ENCODE measurements at places on chromosomes 11 and 22.

DNA sequence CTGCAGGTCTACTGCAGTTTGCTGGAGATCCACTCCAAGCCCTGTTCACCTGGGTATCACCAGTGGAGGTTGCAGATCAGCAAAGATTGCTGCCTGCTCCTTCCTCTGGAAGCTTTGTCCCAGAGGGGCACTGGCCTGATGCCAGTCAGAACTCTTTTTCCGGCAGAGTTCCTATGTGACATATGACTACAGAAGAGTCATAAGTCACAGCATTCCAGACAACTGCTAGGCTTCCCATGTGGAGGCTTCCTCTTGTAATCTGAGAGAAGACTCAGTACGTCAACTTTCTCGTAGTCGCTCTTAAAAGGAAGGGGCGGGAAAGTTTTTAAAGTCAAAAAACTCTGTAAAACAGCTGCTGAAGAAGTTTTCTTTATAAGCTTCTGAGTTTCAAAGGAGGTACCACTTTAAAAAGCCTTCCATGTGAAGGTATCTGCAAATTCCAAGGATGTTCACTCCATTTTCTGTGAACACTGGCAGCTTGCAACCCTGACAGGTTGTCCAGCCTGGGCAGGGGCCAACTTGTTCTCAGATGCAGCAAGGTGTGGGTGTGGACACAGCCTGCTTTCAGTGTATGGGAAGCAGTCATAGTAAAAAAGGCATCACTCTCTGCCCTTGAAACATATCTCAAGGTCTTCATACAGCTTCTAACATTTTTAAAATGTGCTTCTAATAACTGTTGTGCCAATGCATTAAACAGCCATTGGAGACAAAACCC lies 97.8 kb downstream of the ME3 start:
- no peak for DNase-seq

GRCh38 chr11:79242616-79243015 lies 198.2 kb downstream of the TENM4 start:
- DNase-seq: no peak

- DNase-seq: no peak
Measured at GRCh38 chr11:8365216-8365941, 101.7 kb upstream of the LMO1 start.

GRCh38 chr11:38547462-38547861 lies 1949.4 kb upstream of the RAG2 start:
- no peak for DNase-seq

GRCh38 chr22:42857845-42858481 lies 890 bp upstream of the ARFGAP3 start:
- no peak for DNase-seq

DNA sequence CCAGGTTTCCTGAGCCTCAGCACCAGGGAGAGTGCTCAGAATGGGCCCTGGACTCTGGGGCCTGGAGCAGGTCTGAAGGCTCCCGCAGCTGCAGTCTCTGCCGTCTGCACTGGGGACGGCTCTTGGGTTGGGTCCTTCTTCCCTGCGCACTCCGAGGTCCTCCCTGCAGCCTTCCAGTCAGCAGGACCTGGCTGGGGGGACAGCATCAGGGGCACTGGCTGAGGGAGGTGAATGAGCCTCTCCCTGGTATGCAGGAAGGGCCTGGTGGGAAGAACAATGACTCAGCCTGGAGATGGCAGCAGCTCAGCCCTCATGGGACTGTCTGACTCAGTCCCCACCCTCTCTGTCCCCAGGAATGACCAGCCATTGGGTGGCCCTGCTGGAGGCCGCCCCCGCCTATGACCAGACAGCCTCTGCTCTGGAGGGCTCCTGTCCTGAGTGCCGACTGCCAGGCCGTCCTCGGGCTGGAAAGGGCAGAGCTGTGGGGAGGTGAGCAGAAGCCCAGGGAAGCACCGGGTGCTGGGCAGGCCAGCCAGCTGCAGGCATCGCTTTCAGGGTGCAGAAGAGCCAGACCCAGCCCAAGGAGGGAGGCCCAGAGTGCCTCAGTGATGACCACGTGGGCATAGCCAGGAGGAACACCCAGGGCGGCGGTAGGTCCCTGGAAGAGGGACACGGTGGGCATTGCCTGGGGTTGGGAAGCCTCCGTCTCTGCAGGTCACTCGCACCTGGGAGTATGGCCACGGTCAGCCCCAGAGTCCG lies 455.0 kb downstream of the BRD1 start:
- DNase-seq: no peak

DNA sequence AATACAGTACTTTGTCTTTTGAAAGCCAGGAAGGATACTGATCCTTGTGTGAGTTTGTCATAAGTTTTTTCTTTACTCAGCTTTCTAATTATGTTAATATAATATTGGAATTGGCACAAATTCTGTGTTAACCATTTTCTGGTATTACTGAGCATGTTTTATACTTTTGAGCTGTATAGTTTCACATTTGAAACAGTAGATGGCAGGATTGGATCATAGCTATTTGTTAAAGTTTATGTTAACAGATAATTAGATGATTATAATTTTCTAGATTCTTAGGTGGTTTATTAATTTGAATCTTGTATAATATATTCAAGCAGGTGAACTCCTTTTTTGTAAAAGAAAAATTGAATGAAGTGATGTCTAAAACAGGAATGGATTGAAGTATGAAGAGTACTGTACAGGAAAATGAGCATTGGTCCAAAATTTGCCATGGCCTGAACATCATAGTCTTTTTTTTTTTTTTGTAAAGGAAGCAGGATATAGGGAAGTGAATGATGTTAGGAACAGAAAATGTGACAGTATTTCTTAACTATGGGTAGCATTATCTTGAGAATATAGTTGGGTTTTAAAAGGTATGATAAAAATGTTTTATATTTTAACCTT lies 102.0 kb downstream of the CYP2R1 start:
- no peak for DNase-seq

DNA sequence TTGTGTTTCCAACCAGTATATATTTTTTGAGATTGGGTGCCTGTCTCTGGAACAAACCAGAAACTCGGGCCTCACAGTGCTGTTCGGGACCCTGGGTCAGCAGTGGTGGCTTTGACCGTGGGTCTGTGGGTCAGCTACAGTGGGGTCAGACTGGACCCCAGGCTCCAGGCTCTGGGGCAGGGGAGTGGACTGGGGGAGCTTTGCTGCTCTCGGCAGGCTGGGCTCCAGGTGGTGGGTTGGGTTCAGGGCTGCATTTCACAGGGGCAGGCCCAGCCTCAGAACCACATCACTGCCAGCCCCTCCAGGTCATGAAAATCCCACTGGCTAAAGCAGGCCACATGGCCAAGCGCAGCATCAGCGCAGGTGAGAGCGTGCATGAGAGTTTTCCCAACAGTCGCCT lies 1279.3 kb downstream of the BRD1 start:
- no peak for DNase-seq

- DNase-seq: no peak
Measured at GRCh38 chr11:69704508-69705253, 859 bp upstream of the FGF19 start.

DNA sequence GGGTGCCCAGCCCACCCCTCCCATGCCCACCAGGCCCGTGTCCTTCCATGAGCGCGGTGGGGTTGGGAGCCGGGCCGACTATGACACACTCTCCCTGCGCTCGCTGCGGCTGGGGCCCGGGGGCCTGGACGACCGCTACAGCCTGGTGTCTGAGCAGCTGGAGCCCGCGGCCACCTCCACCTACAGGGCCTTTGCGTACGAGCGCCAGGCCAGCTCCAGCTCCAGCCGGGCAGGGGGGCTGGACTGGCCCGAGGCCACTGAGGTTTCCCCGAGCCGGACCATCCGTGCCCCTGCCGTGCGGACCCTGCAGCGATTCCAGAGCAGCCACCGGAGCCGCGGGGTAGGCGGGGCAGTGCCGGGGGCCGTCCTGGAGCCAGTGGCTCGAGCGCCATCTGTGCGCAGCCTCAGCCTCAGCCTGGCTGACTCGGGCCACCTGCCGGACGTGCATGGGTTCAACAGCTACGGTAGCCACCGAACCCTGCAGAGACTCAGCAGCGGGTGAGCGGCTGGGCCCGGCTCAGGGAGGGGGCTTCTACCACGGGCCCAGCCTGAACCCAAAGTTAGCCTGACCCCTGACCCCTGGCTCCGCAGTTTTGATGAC lies 3.0 kb downstream of the PKP3 start:
- DNase-seq: no peak

DNA sequence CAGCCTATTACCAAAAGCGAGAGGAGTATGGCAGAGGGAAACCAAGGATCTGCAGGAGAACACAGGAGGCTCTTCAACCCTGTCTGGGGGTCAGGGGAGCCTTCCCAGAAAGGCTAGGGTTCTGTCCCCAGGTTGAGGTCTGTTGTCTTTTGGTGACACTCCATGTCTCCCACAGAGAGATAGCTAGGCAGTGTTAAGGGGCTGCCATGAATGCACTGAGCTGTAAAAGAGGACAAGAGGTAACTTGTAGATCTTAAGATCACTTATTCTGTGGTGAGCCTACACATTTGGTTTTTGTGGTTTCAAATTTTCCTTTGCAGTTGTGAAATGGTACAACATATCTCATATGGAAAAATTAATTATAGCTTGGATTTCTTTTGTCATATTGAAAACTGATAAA lies 6.0 kb upstream of the ACER3 start:
- no peak for DNase-seq

GRCh38 chr11:94924171-94924572 lies 49.2 kb downstream of the CWC15 start:
- no peak for DNase-seq

- no peak for DNase-seq
Measured at GRCh38 chr11:12769834-12770345, 95.7 kb downstream of the TEAD1 start.

- DNase-seq: no peak
Measured at GRCh38 chr11:12693094-12693478, 18.9 kb downstream of the TEAD1 start.

GRCh38 chr22:32342977-32343376 lies 14.7 kb upstream of the RFPL3 start:
- no peak for DNase-seq

DNA sequence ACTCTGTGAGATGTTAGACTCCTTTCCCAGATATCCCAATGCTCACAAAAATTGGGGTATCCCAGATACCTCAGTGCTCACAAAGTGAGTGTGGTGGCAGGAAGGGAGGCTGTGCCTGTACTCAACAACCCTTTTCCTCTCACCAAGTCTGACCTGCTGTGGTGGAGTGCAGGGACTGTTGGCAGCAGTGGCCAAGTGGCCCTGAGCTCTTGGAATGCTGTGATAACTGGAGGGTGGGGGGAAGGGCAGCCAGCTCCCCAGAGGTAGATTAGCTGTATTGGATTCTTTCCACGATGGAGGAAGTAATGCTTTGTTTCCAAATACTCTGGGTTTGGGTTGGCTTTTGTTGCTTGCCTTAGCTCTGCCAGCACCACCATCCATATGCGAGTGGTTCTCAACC lies 46.0 kb upstream of the OR9Q1 start:
- no peak for DNase-seq

GRCh38 chr11:100719809-100720221 lies 32.7 kb downstream of the ARHGAP42 start:
- DNase-seq: no peak

- no peak for DNase-seq
Measured at GRCh38 chr11:37199082-37199481, 601.0 kb upstream of the RAG2 start.

Measured in stimulated activated CD8-positive, alpha-beta memory T cell treated with anti-CD3 and anti-CD28 coated beads, Interleukin-4, amount 100 ng/mL, for 4 hours (primary cell).